ENCODE measurements at places on chromosomes 7 and 10.

DNA sequence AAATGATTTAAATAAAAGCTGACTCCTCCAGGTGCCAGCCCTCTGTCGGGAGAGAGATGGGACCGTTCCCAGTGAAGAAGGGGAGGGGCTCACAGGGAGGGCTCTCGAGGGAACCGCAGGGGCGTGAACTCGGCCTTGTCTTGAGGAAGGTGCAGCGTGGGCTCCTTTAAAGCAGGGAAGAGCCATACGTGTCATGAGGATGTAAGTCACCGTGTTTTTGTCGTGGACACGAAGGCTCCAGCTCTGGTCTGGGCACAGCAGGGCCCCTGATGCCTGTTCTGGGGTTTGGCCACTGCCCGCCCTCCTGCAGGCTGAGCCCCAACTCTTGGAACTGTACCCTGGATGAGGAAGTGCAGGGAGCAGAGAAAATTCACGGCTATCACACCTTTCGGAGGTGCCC lies 45.0 kb downstream of the JAKMIP3 start:
- DNase-seq = no peak

DNA sequence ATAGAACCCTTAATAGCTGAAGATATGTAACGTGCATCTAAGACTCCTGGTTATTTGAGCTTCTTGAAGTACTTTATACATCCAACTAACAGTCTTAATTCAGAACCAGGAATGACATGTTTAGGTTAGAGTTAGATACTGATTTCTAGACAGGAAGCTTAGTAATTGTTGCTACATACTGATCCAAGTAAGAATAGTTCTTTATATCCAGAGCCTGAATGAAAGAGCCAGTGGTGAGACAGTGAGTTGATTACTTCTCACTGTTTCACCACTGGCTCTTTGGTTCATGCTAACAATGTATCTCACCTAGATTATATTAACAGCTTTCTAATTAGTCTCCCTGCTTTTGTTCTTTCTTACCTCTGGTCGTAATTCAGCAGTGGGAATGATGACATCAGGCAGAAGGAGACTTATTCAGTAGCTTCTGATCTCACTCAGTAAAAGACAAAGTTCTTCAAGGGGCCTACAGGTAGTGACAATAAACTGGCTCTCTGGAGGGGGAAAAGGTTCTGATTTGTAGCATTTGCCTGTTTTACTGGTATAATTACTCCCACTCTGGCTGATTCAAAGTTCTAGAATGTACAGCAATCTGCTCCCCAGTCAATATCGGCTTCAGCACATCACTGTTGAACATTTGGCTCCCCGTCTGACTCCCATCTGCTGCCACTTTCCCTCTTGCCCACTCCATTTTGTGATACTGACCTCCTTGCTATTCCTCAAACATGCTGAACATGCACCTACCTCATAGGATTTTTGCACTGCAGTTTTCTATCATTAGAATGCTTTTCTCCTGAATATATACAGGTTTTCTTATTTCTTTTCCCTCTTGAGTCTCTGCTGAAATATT lies 29.1 kb downstream of the MCU start:
- no peak for DNase-seq

DNA sequence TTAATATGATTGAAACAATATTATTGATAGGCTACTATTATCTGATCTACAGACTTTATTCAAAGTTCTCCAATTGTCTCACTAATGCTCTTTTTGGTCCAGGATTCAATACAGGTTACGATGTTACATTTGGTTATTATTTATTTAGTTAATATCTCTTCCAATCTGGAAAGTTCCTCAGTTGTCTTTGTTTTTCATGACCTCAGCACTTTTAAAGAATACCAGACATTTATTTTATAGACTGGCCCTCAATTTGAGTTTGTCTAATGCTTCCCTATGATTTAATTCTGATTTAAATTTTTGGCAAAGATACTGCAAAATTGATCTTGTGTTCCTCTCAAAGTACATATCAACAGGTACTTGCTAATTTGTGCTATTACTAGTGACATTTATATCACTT lies 937.4 kb downstream of the KCNMA1 start:
- no peak for DNase-seq

GRCh38 chr10:47401874-47402640 lies 18.0 kb upstream of the ZNF488 start:
- no peak for DNase-seq

GRCh38 chr10:102782673-102783551 lies 39.2 kb downstream of the WBP1L start:
- no peak for DNase-seq

DNA sequence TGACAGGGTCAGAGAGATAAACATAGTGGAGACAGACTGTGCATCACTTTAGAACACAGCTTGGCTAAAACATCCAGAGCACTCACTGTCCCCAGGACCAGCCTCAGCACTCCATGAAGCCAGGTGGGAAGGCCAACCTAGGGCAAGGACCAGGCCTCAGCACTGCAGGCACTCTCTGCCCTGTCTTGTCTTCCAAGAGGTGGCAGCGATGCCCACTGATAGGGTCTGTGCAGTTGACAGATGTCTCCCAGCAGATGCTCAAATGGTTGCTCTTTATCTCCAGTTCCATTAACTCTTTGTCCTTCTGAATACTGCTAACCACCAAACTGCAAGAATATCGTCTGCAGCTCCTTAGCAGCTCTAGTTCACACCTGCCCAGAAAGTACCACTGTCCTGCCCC lies 9.1 kb downstream of the DDX56 start:
- no peak for DNase-seq

DNA sequence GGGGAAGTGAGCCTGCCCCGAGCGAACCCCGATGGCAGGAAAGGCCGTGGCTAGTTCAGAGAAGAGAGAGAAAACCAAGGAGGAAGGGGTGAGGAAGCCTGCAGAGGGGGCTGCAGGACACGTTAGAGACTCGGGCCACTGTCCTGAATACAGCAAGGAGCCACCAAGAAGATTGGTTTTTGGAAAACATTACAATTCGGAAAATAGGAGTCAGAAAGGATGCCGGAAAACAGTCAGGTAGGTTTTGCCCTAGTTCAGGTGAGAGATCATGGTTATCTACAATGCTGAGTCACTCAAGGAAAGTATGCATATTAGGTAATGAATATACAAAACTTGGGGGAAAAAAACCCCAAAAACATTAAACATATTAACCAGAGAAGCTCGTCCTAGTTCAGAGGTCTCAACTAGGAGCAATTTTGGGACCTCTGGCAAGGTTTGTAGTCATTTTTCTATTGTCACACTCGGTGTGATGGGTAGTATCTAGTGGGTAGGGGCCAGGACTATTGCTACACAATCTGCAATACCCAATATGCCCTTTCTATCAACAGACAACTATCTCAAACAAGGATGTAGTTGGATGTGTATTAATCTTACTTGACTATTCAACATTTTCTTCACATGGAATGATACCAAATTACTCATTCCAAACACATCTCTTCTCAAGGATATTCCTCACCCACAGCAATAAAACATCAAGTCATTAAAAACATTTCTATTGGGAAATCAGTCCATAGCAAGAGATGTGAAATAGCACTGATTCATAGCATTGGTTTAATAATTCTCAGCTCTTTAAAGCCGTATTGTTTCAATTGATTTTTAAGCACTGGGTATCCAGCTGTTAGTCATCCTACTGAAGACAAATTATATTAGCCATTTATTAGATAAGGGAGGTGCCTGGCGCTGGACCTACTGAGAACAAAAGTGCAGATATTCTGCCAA lies 74.4 kb upstream of the RSU1 start:
- DNase-seq = no peak

GRCh38 chr10:123527151-123527550 lies 139.0 kb upstream of the GPR26 start:
- no peak for DNase-seq

DNA sequence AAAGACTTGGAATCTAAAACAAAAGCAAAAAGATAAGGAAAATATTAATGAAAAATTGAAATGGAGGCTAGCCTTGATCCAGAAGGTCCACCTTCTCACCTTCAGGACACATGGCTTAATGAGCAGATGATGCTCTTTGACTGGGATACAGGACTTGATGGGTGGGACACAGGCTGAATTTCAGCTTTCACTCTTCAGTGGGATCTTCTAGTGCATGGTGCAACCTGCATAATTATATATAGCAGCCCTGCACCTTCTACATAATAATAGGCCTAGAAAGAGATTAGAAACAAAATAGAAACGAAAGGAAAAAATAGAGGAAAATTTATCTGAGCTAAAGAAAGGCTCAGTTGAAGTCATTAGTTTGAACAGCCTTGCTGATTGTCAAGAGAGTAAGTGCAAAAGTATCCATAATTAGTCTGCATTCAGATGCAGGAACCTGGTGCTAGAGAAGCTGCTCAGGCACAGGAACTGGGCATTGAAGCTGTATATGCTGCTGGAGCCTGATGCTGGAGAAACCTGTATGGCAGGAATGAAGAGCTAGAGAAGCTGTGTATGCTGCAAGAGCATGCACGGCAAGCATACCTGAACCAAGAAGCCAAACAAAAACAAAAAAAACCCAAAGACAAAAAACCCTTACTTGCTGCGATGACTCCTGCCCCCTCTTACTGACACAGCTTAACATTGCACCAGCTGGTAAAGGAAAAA lies 19.4 kb downstream of the MKLN1 start:
- no peak for DNase-seq

DNA sequence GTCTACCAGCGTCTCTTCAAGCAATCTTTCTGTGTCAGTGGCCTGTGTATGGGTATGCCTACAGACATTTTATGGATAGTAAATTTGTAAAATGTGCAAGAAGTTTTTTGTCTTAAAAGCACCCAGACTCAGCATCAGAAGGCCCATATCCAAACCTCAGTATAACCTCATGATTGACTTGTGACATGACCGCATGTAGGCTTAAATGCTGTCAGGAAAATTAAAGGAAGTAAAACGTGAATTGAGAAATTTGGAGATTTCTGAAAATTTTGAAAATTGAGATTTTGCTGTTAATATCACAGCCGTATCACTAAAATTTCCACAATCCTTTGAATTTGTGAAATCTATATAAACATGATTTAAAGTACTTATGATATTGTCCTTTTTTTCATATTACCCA lies 410.2 kb downstream of the AUTS2 start:
- DNase-seq = no peak

DNA sequence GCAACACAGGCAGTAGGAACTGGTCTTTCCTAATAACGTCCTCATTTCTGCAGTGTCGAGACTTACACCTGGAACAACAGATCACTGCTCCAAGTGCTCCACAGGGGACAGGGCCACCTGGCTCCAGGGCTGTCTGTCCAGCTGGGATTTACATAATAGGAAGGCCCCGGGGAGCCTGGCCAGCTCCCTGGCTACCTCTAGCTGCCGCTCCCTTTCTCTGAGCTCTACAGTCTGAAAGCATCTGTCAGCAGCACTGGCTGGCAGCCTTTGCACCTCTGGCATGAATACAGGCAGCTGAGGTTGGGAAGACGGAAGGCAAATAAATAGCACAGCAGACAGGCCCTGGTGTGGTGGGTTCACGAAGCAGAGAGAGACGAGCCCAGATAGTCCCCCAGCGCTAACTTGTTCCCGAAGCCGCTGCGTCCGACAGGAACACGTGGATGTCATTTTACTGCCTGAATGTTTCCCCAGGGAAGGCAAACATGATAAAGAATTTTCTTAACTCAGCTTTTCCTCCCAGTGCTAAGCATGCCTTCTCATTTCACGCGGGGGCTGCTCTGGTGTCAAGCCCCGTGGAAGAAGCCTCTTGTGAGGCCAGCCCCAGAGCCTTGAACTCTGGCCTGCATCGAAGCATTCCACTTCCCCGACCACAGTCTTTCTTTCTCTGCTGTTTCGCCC lies 105.4 kb downstream of the ITIH5 start:
- no peak for DNase-seq

DNA sequence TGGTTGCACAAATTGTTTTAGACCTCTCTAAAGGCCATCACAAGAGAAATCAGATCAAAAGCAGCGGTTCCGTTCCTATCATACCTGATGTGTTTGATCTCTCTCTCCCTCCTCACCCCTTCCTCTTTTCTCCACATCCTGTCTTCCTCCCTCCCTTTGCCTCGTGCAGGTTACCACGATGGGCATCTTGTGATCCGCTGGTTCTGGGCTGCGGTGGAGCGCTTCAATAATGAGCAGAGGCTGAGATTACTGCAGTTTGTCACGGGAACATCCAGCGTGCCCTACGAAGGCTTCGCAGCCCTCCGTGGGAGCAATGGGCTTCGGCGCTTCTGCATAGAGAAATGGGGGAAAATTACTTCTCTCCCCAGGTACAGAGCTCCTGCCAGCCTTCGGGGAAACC lies 28.5 kb upstream of the STK17A start:
- DNase-seq = no peak

DNA sequence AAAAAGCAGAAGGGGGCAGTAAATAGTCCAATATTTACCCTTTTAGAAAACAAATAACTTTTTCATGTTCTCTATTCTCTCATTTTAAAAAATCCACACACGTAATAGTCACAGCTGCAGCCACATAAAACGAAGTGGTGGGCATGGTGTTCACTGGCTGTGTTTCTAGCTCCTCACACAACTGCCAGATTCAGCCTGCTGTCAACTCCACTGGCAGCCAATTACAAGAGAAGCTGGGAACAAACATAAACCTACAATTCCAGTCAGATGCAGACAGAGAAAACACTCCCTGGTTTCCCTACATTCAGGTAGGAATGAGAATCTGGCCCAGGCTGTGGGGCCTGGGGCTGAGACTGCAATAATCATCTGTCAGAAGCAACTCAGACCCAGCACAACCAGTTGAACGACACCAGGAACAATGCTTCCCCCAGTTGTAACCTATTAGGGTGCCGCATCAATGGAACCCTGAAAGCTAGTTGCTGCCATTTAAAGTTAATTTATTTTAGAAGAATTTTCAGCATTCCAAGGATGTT lies 29.1 kb downstream of the ERCC6 start:
- DNase-seq = no peak

DNA sequence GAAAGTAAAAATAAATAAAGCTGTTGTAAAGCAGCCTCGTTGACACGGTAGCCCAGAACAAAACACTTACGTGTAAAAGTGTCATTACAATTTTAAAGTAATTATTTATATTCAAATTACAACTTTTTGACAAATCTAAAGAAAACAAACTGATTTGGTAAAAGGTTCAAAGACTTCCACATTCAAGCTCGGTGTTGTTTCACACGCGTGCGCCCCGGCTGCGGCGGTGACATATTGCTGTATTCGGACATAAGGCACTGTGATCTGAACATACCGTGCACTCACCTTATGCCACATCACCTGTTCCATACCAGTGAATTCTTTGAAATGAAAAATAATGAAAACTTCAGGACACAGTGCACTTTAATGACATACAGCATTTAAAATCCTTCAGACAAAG lies 36.9 kb upstream of the RHEB start:
- no peak for DNase-seq

GRCh38 chr7:87818336-87818735 lies 57.8 kb downstream of the SLC25A40 start:
- no peak for DNase-seq

GRCh38 chr10:89165923-89166322 lies 41.2 kb downstream of the CH25H start:
- no peak for DNase-seq

GRCh38 chr7:17580141-17580540 lies 281.7 kb downstream of the AHR start:
- DNase-seq = no peak

Data from T-helper 2 cell (primary cell).